ENCODE measurements at places on chromosomes 2 and 18.

GRCh38 chr18:3631887-3632286, 181.9 kb downstream of the TGIF1 start:
- DNase-seq = no peak

- DNase-seq = no peak
Measured at GRCh38 chr2:166140932-166141331, 13.1 kb upstream of the SCN1A start.

GRCh38 chr2:157438863-157439823, 4.7 kb downstream of the CYTIP start:
- DNase-seq = peak; percentile 32

GRCh38 chr2:239586651-239587310, 186.0 kb upstream of the HDAC4 start:
- DNase-seq = no peak

DNA sequence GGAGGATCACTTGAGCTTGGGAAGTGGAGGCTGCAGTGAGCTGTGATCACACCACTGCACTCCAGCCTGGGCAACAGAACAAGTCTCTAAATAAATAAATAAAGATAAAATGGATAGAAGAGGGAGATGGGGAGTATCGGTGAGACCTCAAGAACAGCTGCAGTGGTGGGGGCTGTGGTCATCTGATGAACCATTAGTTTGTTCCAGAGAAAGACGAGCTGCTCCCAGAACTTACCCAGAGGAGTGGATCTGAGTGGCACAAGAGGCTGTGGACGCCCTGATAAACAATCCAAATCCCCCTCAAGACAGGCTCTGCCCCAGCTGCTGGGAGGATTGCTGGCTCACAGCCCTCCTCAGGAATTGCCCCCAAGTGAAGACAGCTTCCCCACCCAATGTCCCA, 26.7 kb downstream of the TMEM127 start:
- DNase-seq = no peak

DNA sequence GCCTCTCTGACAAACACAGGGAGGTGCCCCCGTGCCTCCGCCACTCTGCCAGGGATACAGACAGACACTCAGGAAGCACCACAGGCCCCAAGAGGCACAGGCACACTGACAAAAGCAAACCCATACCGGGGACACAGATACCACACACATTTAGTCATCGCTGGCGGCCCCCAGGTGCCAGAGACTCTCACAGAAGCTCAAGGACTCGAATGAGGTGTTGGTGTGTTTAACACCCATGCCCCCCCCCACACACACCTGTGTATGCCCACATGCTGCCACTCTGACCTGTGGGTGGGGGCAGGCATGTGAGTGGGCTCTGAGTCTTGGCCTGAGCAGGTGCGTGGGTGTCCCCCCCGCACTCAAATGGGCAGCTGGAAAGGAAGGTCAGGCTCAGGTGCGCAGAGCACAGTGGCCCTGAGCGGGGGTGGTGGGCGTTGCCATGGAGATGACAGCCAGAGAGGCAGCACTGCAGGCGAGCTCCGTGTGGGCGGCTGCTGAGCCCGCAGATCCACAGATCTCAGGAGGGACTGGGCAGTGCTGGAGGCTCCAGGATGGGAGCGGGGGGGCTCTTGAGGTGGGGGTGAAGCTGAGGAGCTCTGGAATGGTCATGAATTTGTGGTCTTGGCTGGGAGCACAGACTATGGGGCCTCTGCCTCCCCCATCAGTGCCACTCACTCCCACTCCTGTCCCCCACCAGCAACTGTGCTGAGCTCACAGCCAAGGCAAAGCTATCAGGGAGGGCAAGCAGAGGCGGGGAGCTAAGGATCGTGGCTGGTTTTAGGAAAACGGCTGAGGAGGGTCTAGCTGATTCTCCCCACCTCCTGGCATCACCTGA, 73.9 kb upstream of the TAF1B start:
- no peak for DNase-seq
